Hematopoietic multipotent progenitor cell treated with erythropoietin and hydrocortisone succinate and interleukin-3 and kit ligand, for 17 days (in vitro differentiated cells): ENCODE measurements at places on chromosomes 5 and 9.

GRCh38 chr5:36664766-36665165, 58.4 kb downstream of the SLC1A3 start:
- DNase-seq = no peak

DNA sequence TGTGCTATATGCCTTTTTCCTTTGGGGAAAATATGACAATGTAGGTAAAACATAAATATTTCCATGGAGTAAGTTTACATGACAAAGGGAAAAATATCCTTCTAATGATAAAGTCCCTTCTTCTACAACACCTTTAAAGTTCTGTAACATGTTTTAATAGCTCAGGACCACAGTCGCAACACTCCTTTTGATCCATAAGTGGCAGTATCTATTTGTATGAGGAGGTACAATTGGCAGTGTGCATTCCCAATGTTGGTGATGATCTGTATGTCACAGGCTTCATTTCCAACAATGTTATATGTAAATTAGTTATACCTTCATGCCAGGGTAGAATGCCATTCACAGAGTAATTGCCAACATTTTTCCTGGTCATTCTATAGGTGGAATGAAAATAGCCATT, 127.1 kb upstream of the CCNH start:
- no peak for DNase-seq

GRCh38 chr5:31581498-31582099, 49.5 kb downstream of the C5orf22 start:
- peak; percentile 25 for DNase-seq

DNA sequence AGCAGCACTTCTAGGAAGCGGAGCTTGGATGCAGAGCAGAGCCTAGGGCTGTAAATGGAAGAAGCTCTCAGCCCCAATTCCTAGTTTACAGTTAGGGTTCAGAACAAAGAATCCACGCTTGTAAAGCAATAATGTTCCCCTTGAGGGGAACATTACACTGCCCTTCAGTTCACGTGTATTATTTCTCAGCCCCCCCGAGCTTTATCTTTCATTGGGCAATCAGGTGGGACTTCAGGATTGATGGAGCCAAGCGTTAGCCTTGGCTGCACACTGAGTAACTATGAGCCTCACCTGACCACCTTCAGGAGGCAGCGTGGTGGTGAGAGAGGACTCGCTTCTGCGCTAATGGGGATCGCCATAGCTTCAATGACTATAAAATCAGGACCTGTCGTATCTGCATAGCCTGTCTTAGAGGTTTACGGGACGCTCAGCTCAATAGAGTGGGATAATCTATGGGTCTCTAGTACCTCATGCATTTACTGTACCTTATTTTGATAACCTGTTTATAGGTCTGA, 157.0 kb upstream of the RASEF start:
- DNase-seq = no peak

DNA sequence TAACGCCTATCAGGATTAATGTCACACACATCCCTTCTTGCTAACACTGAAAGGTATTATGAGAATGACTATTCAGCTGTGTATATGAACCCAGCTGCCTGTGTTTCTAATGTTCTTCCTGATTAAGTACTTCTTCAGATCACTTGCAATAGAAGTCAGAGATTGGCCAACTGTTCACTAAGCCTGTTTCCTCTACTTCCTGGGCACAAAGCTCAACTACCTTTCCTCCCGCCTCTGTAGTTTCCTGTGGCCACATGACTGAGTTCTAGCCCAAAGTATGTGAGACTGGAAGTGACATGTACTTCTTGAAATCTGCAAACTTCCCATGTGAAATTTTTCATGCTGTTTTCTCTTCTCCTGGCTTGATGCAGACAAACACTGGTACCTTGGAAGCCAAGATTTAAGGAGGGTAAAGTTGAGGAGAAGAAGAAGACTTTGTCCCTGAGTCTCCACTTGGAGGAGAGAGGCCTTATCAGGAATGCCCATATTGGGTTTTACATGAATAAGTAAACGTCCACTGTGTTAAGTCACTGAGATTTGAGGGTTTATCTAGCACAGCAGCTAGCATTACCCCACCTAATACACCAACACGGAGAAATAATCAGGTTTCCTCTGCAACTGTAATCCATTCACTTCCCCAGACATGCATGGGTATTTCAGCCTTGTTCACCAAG, 58.6 kb downstream of the SLIT3 start:
- DNase-seq = no peak

- DNase-seq = no peak
Measured at GRCh38 chr5:22514231-22514630, 338.9 kb downstream of the CDH12 start.

DNA sequence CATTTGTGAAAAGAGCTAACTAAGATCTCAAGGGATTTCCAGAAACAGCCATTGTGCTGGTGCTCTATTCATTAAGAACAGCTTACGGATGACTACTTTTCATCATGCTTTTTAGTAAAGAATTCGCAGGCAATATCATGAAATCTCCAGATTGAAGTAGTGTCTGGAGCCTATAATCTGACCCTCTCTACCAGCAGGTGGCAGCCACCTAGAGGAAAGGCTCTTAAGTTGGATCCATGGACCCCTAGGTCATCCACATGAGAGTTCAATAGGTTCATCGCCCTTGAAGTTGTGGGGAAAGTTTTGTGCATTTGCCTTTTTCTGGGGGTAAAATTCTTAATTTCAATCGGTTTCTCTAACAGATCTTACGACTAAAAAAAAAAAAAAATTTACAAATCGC, 82.3 kb downstream of the SLC1A3 start:
- peak; percentile 15 for DNase-seq

DNA sequence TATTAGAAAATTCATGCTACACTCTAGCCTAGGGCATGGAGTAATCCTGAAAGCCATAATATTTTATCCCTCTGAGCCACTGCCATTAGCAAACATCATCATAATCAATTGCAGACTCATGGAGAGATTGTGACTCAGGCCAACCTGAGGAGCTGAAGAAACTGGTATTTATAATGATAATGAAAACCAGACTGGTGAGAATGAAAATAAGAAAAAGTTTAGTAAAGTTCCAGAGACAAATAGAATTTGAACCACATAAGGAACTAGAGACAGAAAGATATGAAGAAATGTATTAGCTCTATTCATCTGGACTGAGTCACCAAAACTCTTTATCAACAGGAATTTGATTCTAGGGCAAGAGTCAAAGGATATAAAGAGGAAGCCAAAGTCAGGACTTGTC, 158.7 kb downstream of the DRD1 start:
- DNase-seq = no peak

- DNase-seq = no peak
Measured at GRCh38 chr5:141039061-141039460, 12.1 kb upstream of the PCDHB1 start.

DNA sequence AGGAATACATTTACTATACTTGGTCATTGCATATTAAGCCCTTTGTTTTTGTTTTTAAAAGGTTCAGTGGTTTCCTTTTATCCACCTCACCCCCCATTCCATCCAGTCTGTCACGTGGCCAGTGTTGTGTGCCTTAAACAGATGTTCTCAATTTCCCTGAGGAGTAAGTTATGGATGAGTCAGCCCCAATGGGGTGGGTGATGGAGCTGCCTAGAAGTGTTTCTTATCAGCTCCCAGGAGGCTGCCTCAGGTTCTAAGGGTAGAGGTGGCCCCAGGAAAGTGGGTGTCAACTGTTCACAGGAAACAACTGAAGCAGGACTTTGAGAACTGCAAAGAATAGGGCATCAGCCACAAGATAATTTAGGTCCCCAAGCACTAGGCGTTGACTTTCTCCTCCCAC, 41.1 kb downstream of the ACTBL2 start:
- no peak for DNase-seq

DNA sequence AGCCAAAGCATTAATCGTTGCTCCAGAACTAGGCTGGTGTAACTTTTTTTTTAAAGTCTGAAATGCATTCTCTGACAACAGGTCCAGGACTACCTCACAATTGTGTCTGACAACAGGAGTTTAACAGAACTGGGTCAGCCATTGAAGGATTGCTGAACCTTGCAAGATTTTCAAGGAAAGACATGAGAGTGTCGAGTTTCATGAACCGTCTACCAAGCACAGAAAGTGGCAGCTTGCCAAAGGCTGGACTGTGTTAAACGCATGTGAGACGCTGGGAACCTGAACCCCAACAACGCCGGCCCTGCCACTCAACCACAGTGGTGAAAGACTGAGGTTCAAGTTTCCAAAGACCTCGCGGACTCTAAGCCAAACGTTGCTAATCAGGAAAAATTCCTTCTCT, 79.1 kb downstream of the LHFPL2 start:
- DNase-seq = no peak
